ENCODE measurements at places on chromosomes 11 and 22.

GRCh38 chr11:109109571-109110315 lies 312.2 kb upstream of the C11orf87 start:
- no peak for DNase-seq

DNA sequence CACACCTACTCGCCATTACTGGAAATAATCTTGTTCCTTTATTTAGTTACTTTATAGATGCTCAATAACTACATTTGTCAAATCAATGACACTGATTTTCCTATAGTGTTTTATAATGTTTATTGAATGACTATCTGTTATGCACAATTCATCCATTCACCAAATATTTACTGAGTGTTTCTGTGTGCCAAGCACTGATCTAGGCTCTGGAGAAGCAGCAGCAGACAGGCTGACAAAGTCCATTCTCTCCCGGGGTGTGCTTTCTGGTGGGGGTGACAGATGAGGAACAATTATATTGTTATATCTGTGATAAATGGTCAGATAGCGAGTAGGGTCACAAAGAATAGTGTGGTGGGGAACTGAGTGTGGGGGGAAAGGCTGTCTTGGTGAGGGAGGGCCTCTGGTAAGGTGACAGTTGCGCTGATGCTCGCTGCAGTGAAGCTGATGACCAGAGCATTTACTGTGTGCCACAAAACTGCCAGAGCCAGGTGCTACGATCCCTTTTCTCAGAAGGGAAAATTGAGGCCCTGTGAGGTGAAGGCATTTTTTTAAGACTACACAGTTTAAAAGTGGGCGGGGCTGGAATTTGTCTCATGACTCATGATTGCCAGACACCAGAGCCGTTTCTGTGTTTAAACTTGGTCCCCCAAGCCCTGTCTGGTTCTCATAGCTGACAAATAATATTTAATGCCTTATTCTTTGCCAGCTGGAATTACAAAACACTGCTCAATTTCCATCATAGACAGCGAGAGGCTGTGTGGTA lies 10.2 kb downstream of the PACS1 start:
- no peak for DNase-seq

DNA sequence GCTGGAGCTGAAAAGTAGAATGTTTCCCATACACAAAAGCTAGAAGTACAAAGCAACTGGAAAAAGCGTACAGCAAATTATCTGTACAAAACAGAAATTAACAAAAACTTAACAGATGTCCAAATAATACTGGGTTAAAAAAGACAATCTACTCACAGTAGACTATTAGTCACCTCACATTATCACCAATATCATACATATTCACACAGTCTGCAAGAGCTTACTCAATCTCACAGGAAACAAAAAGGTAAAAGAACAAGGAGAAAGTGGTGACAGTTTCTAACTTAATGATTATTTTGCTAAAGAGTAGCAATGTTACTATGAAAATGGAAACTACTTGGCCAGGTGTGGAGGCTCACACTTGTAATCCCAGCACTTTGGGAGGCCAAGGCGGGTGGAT lies 11.9 kb downstream of the CELF1 start:
- no peak for DNase-seq

DNA sequence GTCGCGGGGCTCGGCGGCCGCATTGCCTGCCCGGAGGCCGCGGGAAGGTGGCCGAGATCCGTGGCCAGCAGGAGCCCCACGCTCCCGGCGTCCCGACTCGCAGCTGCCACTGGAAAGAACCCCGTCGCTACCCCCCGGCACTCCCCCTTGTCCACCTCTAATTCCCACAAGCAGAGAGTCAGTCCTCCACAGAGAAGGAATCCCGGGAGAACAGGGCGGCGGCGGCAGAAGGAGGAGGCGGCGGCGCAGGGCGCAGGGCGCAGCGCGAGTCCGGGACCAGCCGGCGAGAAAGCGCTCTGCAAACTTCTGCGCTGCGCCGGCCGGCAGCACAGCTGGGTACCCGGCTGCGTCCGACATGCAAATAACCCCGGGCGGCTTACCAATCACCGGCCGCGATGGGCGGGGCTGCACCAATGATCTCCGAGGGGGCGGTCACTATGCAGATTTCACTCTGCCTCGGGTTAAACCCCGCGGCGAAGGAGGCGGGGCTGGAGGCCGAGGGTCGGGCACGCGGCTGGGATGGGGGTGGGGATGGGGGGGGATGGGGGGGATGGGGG lies at the start of gene ABTB2:
TSS of gene ABTB2 (minus strand) at position 310 of the 557 bp plus-strand sequence.
- peak; percentile 84 for DNase-seq

DNA sequence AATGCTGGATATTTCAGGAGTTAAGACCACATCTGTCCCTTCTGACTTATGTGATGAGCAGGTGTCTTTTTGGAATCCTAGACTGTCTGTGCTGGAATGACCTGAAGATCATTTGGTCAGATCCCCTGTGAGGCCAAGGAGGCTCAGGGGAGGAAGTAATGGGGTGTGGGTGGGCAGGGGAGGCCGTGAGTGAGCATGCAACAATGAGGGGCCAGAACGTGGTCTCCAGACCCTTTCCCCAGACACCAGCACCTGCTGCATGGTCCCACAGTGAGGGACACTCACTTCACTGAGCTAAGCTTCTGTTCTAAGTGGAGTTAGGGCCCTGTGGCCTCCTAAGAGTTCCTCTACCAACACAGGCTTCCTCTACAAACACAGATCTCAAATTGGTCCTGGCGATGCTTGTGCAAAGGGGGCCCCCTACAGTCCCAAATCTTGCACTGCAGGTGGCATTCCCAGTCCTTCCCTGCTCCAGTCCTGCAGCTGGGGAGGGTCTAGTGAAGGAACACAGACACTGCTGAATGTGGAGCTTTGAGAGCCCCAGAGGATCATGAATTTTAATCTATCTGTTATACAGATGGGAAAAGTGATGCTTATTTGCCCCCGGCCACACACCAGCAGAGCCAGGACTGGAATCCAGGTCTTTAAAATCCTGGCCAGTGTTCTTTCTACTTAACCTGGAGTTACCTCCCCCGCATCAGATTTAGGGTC lies 7.4 kb downstream of the USP2 start:
- DNase-seq, result no peak

DNA sequence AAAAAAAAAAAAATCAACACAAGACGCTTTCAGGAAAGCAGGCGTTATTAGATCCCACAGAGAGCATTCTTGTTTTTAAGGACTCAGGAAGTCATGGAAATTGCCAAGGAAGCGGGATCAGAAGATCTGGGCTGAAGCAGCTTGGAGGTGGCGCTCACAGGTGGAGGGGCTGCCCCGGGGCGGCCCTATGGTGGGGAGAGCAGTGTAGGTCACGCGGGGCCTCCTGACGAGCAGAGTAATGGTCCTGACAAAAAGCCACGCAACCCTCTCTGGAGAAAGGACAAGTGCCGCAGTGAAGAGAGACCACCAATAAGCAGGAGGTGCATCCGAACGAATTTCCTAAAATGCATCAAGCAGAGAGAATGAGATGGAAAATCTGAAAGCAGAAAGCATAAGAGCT lies 407.0 kb downstream of the BRD1 start:
- no peak for DNase-seq

GRCh38 chr11:123585706-123586105 lies 68.7 kb downstream of the SCN3B start:
- DNase-seq, result no peak

GRCh38 chr22:27846248-27846757 lies 44.7 kb upstream of the MN1 start:
- DNase-seq, result no peak

GRCh38 chr11:110829873-110830272 lies 117.6 kb upstream of the ARHGAP20 start:
- DNase-seq, result no peak

- no peak for DNase-seq
These were observed 54.6 kb downstream of the LRRC32 start for GRCh38 chr11:76615950-76616349.

- DNase-seq, result peak; percentile 40
These were observed 889.4 kb upstream of the TENM4 start for GRCh38 chr11:80330264-80330663.

- no peak for DNase-seq
These were observed 6.6 kb upstream of the ASCL2 start for GRCh38 chr11:2277008-2277346.

- DNase-seq, result no peak
These were observed 40.3 kb upstream of the ATXN10 start for GRCh38 chr22:45631140-45631840.

DNA sequence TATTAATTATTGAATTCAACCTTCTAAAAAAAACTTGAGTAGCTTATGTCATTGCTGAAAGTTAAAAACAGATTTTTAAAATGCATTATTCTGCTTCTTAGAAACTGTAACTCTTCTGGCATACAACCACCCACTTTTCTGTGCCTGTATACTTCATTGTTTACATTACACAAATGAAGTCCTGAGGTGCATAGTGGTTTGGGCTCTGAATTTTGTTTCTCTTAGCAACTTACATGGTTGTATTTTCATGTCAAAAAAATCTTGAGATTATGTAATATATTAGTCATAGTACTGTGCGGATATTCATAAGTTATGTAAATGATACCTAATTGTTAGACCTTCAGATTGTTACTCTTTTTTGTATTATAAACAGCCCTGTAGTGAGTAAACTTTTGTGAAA lies 12.2 kb downstream of the SC5D start:
- DNase-seq, result no peak

DNA sequence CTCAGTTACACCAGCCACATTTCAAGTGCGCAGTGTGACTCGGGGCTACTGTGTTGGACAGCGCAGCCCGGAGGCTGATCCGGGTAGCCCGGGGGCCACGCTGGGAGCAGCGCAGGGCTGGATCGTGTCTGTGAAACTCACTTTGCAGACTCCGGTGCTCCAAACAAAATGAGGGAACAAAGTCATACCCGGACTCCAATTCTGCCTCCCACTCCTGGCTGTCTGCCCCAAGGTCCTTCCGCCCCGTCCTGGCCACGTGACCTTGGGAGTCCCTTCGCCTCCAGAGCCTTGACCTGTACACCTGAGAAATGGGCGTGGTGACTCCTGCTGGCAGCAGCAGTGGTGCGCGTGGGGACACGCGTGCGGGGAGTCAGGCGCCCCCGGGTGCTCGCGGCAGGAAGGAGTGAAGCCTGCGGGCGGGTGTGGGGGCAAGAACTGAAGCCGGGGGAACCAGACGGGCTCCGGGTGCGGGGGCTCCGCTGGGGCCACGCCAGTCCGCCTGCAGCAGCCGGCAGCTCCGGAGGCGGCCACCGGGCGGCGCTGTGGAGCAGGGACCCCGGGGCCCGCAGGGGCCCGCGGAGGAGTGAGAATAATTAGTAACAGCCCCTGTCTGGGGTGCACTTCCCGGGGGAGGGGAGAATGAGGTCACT lies 42.4 kb downstream of the KCNJ4 start:
- no peak for DNase-seq

DNA sequence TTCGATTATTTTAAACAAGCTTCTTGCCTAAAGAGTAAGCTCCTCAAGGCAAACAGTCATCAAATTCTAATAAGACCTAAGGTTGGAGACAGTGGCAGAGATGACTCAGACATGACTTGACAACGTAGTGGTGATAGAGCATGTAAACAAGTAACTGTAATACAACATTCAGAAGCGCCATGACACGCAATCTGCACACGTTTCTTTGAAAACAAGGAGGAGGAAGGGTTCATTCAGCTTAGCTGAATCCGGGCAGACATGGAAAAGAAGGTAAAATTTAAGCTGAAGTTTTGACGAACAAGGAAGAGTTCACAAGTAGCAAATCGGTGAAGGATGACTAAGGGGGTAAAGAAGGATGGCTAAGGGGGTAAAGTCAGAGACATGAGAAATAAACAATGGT lies 152.4 kb upstream of the ZC3H12C start:
- no peak for DNase-seq

Data from HS-27A (cell line).